ENCODE measurements at places on chromosomes 4 and X.

DNA sequence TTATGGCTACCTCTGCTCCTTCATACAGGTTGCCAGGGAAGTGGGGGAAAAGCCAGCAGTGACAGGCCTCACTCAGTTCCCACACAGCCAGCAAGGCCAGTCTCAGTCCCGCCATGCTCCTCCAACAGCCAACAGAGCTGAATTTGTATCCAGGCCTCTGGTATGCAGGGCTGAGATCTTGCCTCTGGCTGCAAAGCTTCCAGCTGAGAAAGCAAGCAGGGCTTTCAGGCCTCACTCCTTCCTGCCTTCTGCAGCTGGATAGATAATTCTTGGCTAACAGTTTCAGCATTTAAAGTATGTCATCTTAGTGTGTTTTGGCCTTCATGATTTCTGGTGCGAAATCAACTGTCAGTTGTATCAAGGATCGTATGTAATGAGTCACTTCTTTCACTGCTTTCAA is 103.6 kb downstream of the GNL3L start:
- no peak for DNase-seq

DNA sequence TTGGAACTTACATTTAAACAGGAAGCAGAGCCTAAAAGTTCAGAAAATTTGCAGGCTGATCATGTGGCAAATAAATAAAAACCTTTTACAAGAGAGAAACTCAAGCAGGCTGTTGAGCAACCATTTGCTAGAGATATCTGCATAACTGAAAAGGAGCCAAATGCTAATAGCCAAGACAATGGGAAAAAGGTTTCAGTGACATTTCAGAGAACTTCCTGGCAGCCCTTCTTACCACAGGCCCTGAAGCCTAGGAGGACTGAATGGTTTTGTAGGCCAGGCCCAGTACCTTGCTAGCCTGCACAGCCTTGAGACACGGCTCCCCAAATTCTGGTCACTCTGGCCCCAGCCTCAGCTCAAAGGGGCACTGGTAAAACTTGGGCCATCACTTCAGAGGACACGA is 945.1 kb downstream of the ADGRL3 start:
- DNase-seq = no peak

DNA sequence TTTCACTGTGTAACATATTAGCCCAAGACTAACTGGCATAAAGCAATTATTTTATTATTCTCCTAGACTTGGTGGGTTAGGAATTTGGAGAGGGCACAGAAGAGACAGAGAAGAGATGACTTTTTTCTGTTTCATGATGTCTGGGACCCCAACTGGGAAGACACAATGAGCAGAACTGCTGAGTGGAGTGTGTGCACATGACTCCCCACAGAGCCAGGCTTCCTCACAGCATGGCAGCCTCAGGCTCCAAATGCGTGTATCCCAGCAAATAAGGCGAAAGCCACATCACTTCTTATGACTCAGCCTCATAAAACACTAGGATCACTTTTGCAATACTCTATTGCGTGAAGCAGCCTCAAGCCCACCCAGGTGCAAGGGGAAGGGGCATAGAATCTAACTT is 68.4 kb downstream of the MFAP3L start:
- DNase-seq = no peak

GRCh38 chr4:10460313-10461047 is 3.3 kb upstream of the ZNF518B start:
- no peak for DNase-seq

GRCh38 chr4:57059890-57060716 is 50.1 kb downstream of the IGFBP7 start:
- DNase-seq = no peak

DNA sequence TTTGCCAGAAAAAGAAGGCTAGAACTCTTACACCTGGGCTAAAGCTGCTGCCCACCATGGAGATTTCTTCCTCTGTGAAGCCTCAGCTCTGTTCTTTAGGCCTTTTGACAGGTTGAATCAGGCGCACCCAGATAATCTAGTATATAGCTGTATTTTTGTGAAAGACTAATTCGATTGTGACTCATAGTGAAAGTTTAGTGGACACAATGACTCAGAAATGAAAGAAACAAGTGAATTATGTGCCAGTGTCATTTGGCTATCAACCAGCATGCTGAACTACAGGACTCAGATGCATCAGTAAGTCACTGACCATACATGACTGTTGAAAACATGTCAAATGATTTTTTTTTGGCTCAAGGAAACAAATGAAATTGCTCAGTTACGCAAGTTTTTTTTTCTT is 425.4 kb downstream of the SLITRK2 start:
- DNase-seq = no peak

DNA sequence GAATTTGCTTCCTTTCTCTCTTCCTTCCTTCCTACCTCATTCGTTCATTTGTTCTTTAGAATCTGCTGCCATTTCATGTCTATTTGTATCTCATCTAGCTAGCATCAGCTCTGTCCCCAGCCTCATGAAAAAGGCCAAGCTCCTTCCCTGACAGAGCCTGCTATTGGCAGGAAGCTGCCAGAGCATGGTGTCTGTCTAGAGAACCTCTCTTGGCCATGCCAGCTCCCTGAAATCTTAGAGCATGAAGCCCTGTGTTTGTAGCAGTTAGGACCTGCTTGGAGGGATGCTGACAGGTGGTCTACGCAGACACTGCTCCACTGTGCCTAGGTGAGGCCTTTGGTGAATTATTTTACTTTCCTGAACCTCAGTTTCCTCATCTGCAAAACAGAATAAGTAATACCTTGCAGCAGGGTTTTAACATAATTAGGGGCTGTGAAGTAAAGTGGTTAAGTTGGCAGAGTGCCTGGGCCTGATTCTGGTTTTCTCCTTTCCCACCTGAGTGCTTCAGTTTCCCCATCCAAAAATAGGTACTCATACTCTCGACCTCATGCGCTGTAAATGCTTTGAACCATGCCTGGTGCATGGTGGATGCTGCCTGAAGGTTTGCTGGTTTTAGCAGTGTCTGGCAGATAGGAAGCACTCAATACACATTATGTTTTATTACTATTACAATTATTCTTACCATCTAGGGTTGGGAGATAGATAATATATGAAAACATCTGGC is 4.7 kb downstream of the PTTG2 start:
- no peak for DNase-seq

- DNase-seq = no peak
Measured at GRCh38 chr4:25867781-25868294, 5.0 kb upstream of the SEL1L3 start.

DNA sequence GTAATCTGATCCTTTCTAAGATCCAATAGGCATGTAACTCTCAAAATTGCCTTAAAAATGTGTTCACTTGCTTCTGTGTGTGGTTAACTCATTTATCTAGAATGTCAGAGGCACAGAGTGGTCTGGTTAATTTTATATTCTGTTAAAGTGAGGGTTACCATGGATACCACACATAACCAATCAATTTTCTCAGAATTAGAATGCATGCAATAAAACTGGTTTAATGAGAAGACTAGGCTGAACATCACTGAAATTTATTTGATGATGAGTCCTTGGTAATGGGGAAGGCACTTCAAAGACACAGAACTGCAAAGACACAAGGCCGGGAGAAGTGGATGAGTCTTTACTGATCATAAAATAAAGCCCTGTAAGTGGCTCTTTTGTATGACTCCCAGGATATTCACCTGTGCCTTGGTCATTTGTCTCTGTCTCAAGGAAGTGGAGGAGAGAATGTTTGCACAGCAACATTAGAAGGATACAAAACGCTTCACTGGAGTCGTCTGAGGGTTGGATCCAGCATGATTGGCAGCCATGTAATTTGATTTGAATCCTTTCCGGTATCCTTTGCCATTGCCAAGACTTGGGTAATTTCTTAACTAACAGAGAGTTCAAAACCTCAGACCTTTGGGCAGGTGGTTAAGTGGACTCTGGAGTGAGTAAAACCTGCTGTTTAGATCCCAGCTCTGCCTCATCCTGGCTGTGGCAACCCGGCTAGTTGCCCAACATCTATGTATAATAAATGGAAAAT is 94.0 kb upstream of the RBPJ start:
- no peak for DNase-seq

DNA sequence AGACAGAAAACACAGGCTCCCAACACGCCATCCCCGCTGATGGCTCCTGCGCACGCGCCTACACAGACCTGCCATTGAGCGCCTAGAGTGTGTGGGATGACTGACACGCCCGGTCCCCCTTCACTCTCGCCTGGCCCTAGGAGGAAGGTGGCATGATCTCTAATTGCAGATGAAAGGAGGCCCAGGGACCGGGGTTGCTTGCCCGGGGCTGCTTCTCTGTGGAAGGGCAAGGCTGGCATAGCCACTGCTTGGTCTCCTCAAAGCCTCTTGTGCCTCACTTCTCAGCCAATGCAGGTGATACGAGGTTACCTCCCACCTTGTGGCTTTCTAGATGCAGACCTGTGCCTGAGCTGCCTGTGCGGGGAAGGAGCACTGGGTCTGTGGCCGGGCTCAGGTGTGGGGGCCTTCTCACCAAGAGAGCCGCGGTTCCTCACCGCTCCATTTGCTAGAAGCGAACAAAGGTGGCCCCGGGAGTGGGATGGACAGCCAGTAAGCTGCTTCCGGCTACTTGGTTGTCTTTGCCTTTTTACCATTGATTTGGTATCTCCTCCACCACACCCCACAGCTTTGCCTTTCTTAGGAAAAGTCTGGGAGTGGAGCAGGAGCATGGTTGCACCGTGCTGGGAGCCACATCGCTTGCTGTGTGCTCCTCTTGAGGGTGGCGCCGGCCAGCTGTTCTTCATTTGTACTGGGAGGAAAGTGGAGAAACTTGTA is 47.0 kb downstream of the TBC1D14 start:
- DNase-seq = no peak

GRCh38 chr4:10747186-10747585 is 62.6 kb upstream of the CLNK start:
- no peak for DNase-seq

DNA sequence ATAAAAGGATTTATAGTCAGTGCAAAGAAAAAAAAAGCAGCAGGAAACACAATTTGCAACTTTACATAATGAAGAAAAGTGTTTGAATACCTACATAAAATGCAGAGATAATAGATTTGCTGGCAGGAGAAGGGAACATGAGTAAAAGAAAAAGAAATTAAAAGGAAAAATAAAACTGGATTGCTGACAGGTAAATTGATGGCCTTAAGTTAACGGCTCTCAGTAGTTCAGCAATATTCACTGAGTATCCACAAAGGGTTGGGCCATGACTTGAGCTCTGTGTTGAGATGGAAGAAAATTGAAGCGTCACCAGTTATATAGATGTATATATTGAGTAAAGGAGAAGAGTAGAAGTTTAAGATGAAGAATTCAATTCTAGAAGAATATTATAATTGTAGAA is 330.1 kb upstream of the VCX start:
- no peak for DNase-seq

DNA sequence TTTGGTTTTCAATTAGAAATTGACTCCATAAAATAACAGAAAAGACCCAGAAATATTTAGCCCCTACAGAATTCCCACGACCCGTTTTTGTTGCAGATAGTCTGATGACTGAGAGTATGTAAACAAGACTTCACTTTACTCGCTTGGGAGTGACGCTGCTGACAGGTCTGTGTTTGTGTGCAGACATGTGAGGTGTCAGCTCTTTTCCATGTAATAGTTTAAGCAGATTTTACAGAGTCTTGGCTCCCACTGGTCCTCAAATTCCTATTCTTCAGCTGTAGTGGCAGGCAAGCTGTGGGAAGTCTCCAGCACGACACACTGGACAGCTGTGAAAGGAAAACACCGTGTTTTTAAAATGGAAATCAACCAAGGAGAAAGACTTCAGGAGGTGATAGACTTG is 455.7 kb downstream of the GABRG1 start:
- no peak for DNase-seq

GRCh38 chr4:1366371-1367229 is 19.6 kb downstream of the UVSSA start:
- no peak for DNase-seq

DNA sequence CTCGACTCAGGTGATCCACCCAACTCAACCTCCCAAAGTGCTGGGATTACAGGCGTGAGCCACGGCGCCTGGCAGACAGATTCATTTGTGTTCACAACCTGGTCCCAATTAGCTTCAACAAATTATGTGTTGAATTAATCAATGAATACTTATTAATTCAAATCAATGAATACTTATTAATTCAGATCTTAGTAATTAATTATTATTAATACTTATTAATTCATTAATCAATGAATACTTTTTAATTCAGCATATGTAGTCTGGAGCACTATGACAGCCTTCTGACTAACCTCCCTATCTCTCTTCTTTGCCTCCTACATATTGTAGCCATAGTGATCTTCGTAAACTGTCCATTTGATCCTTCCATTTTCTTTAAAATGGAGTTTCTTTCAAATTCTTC is 56.7 kb upstream of the RBPJ start:
- DNase-seq = no peak

Measured in GDM1 (cell line).